ENCODE measurements at places on chromosomes 3 and 15. TPM values are rescaled to one million over a fixed set of nuclear protein-coding genes. Genes with fewer than 3 reads are reported as not detected.

GRCh38 chr3:52126500-52126899 lies 27.7 kb downstream of the POC1A start:
- no peak for DNase-seq

DNA sequence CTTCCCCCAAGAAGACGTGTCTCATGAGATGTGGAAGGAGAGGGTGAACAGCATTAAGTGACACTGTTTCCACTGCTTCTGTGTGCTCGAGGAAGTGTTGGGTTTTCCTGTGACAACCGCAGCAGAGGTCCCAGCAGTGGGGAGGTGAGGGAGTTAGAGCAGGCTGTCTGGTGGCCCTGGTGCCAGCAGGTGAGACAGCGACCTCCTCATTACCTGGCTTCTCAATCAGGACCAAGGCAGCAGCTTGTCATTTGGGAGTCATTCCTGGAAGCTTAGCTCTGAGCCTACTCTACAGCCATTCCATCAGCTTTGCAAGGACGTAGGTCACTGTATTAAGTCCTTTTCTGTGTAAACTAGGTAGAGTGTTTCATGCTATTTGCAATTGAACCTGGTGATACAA lies 63.3 kb upstream of the RGMA start:
- DNase-seq, result no peak

The ARF4 gene
- 275 TPM for total RNA-seq

DNA sequence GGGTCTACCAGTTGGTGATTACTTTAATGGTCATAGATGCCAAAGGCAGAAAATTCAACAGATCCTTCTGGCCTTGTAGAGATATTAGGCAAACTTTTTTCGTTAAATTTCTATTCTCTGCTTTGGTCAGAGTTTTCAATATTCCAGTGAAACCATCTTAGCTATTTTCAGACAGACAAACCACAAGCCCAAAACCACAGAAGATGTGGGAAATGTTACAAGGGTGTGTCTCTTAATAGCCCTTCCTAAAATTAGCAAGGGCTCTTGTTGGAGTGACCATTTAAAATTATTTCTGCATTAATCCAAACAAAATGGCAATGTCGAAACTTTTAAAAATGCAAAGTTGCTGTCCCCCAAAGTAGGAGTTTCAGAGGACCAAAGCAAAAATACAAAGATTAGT lies 102.8 kb downstream of the ARRDC4 start:
- peak; percentile 58 for DNase-seq

The CYP1A2 gene
- total RNA-seq, result not detected

The FNDC3B gene
- 38.6 TPM for total RNA-seq

The SEMA3F gene
- total RNA-seq, result 0.17 TPM

GRCh38 chr15:88661761-88662556 lies 23.1 kb downstream of the ISG20 start:
- no peak for DNase-seq

GRCh38 chr15:90001683-90002427 lies 731 bp downstream of the ZNF710 start:
- peak; percentile 66 for DNase-seq

GRCh38 chr3:114025451-114025850 lies 30.9 kb downstream of the CCDC191 start:
- DNase-seq, result no peak

DNA sequence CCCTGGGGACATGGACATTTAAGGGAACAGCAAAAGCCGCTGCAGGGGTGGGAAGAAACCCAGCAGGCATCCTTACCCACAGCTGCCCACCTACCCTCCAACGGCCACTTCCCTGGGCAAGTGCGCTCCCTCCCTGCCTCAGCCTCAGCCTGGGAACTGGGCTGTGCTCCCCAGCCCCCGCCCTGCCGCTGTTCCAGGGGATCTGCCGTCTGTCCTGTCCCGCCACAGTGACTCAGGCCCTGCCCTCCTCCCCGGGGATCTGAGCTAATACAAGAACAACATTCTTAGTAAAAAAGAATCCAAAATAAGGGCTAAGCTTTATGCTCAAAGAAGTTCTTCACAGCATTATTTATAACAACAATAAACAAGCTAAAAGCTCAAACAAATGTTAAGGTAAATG lies 7.4 kb upstream of the IQSEC1 start:
- peak; percentile 45 for DNase-seq

The IMPDH2 gene
- total RNA-seq, result 325 TPM

- DNase-seq, result peak; percentile 66
Observed at GRCh38 chr3:149512073-149512782, 37.7 kb downstream of the TM4SF4 start.

The MKRN3 gene
- 6.5 TPM for total RNA-seq

Data from LHCN-M2 (cell line).